ENCODE measurements at places on chromosomes 16 and 17. TPM values are rescaled to one million over a fixed set of nuclear protein-coding genes. Genes with fewer than 3 reads are reported as not detected.

DNA sequence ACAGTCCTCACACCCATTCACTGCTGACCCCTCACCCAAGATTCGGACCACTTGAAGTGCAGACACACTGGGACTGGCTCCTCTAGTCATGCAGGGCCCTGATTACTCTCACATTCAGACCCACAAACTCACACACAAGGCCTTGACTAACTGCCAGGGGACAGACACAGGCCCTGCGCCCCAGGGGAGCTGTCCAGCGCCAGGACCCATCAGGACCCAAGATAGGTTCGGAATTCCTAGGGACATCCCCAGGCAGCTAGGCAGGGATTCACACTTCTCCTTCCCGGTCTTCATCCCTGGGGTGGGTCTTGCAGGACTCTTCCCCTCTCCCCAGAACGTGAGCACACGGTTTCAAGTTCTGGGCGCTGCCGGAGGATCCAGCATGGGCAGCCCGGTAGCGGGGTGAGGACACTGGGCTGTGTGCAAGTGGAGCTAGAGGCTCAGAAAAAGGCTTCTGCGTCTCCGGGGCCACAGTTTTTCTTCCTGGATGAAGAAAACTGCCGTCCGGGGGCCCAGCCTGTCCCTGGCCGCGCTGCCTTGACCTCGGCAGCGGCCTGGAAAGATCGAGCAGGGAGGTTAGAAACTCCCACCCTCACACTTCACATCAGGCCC lies 1.6 kb downstream of the SEZ6 start:
- peak overlapping the region; percentile 72 for H3K4me3 ChIP-seq
- H3K27ac ChIP-seq: no peak overlapping the region
- H3K36me3 ChIP-seq: no peaks in the 10 kb centered on the region

The KIF19 gene
- 2.0 TPM for total RNA-seq

DNA sequence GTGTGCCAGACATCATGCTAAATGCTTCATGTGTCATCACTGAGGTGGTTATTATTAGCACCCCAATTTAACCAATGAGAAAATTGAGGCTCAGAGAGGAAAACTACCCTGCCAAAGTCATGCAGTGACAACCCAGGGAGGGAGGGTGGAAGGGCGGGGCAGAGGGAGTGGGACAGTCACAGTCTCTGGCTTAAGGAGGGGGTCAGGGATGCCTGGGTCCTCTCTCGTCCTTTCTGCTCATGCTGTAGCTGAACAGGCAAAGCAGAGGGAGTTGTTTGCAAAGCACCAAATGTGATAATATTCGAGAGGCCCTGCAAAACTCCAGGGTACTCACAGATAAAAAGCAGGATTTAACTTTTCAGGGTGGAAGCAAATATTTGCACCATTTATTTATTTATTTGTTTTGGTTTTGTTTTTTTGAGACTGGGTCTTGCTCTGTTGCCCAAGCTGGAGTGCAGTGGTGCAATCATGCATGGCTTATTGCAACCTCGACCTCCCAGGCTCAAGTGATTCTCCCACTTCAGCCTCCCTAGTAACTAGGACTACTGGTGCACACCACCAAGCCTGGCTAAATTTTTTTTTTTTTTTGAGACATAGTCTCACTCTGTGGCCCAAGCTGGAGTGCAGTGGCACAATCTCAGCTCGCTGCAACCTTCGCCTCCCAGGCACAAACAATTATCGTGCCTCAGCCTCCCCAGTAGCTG lies 47.9 kb upstream of the NKD1 start:
- peak; percentile 20 for DNase-seq
- H3K27ac ChIP-seq: no peak overlapping the region
- H3K36me3 ChIP-seq: no peaks in the 10 kb centered on the region
- H3K4me3 ChIP-seq: no peak overlapping the region

- DNase-seq: no peak
- no peaks in the 10 kb centered on the region for H3K4me1 ChIP-seq
- H3K36me3 ChIP-seq: no peaks in the 10 kb centered on the region
- no peak overlapping the region for H3K27ac ChIP-seq
- H3K4me3 ChIP-seq: peak overlapping the region; percentile 80
- no peaks in the 10 kb centered on the region for H3K27me3 ChIP-seq
Observed at GRCh38 chr16:643050-643368, 1.4 kb downstream of the MCRIP2 start.

DNA sequence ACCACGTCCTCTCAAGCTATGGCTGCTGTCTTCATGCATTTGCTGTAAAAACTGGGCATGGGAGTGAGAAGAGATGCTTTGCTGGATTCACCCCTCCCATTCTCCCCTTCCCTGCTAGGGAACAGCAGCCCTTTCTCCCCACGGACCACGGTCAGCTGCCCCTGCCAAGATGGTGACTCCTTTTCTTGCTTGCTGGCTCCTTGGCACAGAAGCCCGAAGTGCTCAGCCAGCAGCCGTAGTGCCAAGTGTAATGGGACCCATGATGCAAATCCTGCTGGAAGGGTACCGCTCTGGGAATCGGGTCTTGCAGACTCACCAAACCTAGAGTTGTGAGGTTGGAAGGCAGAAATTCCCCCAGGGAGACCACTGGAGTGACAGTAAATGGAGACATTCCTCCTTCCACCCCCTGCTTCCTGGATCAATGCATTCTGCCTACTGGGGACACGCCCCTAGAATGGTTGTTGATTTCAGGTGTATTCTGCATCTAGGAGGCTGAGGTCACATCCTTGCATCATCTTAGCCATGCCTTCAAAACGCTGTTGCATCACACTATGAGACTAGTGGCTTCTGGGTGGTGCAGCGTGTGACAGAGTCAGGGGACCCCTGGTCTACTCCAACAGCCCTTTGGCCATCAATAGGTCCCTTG lies 63.0 kb upstream of the CBX4 start:
- H3K4me3 ChIP-seq: no peak overlapping the region
- H3K4me1 ChIP-seq: no peaks in the 10 kb centered on the region
- no peak for DNase-seq
- no peak overlapping the region for H3K27ac ChIP-seq

DNA sequence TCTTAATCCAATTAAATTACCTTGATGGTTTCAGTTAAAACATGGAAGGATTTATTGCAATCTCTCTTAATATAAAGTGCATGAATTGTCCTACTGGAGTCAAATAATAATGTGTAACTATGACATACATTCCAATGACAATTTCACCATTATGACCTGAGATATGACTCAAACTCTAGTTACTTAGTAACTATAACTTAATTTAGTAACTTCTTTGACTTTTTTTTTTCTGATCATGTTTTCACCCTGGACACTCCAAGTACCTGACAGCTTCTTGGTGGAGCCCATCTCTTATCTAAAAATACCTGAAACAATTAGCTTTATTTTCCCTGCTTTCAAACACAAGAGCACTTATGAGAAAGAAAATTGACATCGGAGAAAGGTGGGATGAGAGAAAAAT lies 123.7 kb downstream of the STX8 start:
- no peaks in the 10 kb centered on the region for H3K36me3 ChIP-seq
- H3K27ac ChIP-seq: no peak overlapping the region
- H3K27me3 ChIP-seq: no peaks in the 10 kb centered on the region

The CTRB2 gene
- not detected for total RNA-seq

GRCh38 chr17:76995387-76996105 lies 127.3 kb downstream of the MGAT5B start:
- H3K27ac ChIP-seq: no peak overlapping the region
- peaks cover 27% of the 10 kb centered on the region for H3K4me1 ChIP-seq
- peaks cover 13% of the 10 kb centered on the region for H3K27me3 ChIP-seq
- no peaks in the 10 kb centered on the region for H3K36me3 ChIP-seq
- no peak for DNase-seq

The KRT32 gene
- 0.83 TPM for total RNA-seq

The NGFR gene
- 41.3 TPM for total RNA-seq

DNA sequence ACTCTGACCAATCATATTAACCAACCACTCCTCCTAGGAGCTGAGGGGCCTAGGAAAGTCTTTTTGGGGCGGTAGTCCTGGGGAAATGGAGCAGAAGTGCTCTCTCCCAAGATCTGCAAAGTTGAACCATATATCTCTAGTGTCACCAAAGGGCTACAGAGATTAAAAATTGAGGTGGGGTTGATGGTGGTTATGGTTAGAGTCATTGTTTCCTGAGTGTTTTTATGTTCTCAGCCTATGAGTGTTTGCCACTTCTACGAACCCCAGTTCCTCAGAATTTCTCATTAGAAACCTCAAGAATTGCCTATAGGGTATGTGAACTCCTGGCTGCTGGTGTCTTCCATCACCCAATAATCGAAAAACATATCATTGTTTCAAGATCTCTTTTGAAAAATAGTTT lies 217.8 kb downstream of the CDRT15L2 start:
- H3K4me1 ChIP-seq: no peaks in the 10 kb centered on the region
- no peak overlapping the region for H3K27ac ChIP-seq
- no peaks in the 10 kb centered on the region for H3K36me3 ChIP-seq
- H3K4me3 ChIP-seq: no peak overlapping the region
- DNase-seq: no peak
- no peaks in the 10 kb centered on the region for H3K27me3 ChIP-seq

The NPIPA8 gene
- total RNA-seq: 0.31 TPM

DNA sequence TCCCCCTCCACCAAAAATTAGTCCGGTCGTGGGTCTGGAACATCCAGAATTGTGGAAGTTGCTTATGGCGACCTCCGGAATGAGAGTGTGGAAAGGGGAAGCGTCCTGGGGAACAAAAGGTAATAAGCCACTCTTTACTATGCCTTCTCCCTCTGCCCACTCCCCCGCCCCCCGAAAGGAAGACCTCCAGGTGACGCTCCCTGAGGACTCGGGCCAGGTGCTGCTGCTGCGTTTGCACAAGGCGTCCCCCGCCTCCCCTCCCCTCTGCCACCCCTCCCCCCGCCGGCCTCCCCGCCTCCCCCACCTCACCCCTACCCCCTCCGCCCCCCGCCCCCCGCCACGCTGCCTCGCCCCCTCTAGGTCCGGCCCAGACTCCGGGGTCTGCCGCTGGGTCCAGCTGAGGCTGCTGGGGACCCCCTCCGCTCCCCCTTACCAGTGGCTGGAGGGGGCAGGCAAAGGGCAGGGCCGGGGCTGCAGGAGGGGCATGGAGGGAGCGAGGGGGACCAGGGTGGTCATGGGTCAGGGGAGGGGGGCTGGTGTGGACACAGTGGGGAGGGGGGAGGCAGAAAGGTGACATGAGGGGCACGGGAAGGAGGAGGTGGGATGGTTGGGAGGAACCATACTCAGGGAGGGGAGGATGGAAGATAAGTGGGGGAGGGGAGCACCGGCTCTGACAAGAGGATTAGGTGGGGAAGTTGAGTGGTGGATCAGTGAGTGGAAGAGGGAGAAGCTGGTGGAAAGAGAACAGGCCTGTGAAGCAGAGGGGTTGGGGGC lies 23.6 kb downstream of the ALOX12B start:
- no peak overlapping the region for H3K4me3 ChIP-seq
- H3K27ac ChIP-seq: no peak overlapping the region
- no peaks in the 10 kb centered on the region for H3K36me3 ChIP-seq
- H3K4me1 ChIP-seq: peaks cover 15% of the 10 kb centered on the region
- H3K27me3 ChIP-seq: peaks cover 96% of the 10 kb centered on the region

GRCh38 chr17:75152922-75153779 lies 1.2 kb downstream of the JPT1 start:
- peak overlapping the region; percentile 93 for H3K4me3 ChIP-seq
- H3K4me1 ChIP-seq: peaks cover 27% of the 10 kb centered on the region
